ENCODE measurements at places on chromosomes 7 and 10.

- DNase-seq: no peak
Measured at GRCh38 chr7:133702078-133702477, 425.1 kb upstream of the LRGUK start.

- no peak for DNase-seq
Measured at GRCh38 chr10:48789486-48790456, 105.1 kb downstream of the WDFY4 start.

GRCh38 chr7:112908086-112908485, 117.9 kb upstream of the TMEM168 start:
- DNase-seq: no peak

GRCh38 chr10:31604096-31604495, 285.1 kb downstream of the ZEB1 start:
- DNase-seq: no peak

DNA sequence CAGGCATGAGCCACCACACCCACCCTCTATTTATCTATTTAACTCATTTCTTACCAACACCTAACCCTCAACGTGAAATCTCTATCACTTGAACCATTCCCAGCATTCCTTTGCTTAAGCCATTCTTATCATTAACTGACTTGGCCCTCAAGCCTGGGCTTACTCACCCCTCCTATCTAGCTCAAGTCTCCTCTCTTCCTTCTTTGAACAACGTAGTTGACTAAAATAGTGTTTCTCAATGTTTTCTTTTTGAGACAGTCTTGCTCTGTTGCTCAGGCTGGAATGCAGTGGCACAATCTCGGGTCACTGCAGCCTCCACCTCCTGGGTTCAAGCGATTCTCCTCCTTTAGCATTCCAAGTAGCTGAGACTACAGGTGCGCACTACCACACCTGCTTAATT, 7.0 kb downstream of the ANXA7 start:
- no peak for DNase-seq

DNA sequence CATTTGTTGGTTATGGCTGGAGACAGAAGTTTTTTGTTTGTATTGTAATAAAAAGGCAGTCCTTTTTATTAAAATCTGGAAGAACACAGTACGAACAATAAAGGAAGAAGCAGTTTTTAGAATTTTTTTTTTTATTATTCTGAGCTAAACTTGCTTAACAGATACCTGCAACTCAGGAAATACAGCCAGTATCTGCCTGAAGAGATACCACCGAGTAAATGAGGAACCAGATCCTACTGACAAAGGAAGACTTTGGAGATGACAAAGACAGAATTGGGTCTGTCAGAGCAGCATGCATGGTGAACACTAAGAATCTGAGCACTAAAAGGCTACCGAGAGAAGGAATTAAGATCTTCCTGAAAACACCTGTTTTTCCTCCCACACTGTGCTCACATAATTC, 1335.9 kb upstream of the SORCS1 start:
- DNase-seq: no peak

DNA sequence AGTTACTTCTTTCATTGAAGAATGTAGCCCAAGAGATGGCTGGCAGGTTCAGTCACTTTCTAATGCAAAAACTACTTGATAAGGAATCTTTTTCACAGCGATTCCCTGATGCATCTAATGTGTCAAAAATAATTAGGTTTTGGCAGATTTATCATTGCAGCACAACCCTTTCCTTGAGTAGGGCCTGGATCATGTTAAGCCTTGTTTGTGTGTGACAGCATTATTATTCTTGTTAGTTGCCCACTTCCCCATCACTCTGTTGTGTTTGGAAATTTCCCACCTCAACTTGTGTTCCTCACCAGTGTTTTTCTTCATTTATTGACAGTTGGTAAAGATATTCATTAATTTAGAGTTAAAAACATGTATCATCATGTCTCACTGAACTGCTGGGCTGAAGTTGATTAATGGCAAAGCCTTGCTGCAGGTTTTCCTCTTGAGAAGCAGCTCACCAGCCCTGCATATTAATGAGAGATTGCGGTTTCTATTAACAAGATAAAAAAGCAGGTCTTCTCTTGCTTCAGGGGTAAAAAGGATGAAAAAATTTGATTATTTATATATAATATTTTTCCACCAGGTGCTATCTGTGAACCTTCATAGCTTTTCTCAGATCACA, 233.3 kb upstream of the MDFIC start:
- DNase-seq: no peak

DNA sequence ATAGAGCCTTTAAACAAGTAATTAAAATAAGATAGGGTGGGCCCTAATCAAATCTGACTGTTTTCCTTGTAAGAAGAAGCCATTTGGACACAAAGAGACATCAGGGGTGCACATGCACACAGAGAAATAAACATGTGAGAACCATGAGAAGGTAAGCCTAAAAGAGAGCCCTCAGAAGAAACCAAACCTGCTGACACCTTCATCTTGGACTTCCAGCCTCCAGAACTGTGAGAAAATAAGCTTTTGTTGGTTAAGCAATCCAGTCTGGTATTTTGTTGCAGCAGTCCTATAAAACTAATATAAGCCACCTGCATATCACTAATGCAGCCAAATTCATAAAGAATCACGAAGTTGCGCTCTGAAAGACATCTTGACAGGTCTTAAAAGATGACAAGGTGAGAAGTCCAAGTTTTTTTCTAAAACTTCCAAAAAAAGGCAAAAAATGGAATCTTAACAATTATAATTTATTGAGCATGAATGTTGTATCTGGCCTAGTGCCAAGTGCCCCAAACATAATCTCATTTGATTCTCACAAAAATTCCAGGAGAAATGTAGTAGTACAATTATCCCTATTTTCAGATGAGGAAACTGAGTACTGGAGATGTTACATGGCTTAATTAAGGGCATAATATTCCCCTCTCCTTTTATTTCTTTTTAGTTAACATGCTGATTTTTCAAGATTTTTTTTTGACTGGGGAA, 34.3 kb upstream of the FAM133B start:
- DNase-seq: no peak

DNA sequence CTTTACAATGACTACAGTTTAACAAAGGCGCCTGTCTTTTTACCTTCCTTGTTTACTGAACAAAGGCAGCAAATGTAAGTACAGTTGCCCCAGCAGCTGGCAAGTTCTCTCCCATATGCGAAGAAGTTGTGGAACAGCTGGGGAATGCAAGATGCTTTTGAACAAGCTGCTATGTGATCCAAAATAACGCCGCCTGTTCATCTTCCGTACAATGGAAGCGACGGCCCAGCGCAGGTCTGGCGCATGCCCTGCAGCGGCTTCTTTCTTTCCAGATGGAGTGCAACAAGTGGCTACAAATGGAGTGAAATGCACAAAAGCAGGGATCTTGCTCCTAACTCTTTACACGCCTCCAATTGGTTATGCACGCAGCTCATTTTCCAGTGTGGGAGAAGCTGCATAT, 97.0 kb upstream of the SVIL start:
- DNase-seq: no peak

- no peak for DNase-seq
Measured at GRCh38 chr7:26153823-26154783, 2.1 kb downstream of the NFE2L3 start.

DNA sequence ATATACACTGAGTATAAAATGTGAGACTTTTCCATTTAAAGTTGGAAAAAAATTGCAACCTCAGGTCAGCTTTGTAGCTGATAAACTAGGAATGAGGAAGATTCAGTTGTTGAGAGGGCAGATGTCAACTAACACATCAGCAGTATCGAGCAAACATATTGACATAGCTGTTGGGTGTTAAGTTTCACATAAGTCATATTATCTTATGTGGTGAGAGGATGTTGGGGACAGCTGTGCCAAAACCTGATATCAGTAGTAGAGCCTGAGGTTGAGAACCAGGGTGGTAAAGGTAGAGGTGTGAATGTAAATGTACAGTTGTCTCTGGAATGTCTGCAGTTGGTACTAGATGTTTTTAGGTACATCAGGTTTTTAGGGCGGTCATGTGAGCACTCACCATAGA, 5.0 kb downstream of the ZRANB1 start:
- no peak for DNase-seq

GRCh38 chr7:35386082-35386815, 132.3 kb upstream of the TBX20 start:
- no peak for DNase-seq

Measured in stimulated activated CD8-positive, alpha-beta memory T cell treated with anti-CD3 and anti-CD28 coated beads, Interleukin-2, amount 100 ng/mL, for 48 hours (primary cell).